ENCODE measurements at places on chromosomes 4 and X. TPM values are rescaled to one million over a fixed set of nuclear protein-coding genes. Genes with fewer than 3 reads are reported as not detected.

GRCh38 chr4:6369511-6369910, 99.9 kb downstream of the WFS1 start:
- no peak for DNase-seq
- H3K36me3 ChIP-seq: no peaks in the 10 kb centered on the region
- H3K27me3 ChIP-seq: no peaks in the 10 kb centered on the region
- H3K4me1 ChIP-seq: no peaks in the 10 kb centered on the region
- no peak overlapping the region for H3K27ac ChIP-seq
- H3K4me3 ChIP-seq: no peak overlapping the region

DNA sequence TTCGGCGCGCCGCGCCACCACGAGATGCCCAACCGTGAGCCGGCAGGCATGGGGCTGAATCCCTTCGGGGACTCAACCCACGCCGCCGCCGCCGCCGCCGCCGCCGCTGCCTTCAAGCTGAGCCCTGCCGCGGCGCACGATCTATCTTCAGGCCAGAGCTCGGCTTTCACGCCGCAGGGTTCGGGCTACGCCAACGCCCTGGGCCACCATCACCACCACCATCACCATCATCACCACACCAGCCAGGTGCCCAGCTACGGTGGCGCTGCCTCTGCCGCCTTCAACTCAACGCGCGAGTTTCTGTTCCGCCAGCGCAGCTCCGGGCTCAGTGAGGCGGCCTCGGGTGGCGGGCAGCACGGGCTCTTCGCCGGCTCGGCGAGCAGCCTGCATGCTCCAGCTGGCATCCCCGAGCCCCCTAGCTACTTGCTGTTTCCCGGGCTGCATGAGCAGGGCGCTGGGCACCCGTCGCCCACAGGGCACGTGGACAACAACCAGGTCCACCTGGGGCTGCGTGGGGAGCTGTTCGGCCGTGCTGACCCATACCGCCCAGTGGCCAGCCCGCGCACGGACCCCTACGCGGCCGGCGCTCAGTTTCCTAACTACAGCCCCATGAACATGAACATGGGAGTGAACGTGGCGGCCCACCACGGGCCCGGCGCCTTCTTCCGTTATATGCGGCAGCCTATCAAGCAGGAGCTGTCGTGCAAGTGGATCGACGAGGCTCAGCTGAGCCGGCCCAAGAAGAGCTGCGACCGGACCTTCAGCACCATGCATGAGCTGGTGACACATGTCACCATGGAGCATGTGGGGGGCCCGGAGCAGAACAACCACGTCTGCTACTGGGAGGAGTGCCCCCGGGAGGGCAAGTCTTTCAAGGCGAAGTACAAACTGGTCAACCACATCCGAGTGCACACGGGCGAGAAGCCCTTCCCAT, 1.1 kb downstream of the ZIC3 start:
- H3K4me1 ChIP-seq: no peaks in the 10 kb centered on the region
- no peaks in the 10 kb centered on the region for H3K36me3 ChIP-seq
- H3K27me3 ChIP-seq: peaks cover 29% of the 10 kb centered on the region
- DNase-seq: no peak

GRCh38 chr4:54614149-54614548, 43.6 kb upstream of the KIT start:
- no peak for DNase-seq
- no peaks in the 10 kb centered on the region for H3K36me3 ChIP-seq
- no peaks in the 10 kb centered on the region for H3K4me1 ChIP-seq
- H3K27ac ChIP-seq: no peak overlapping the region

- H3K36me3 ChIP-seq: no peaks in the 10 kb centered on the region
- DNase-seq: no peak
- H3K4me3 ChIP-seq: no peak overlapping the region
- H3K4me1 ChIP-seq: no peaks in the 10 kb centered on the region
- H3K27ac ChIP-seq: no peak overlapping the region
Observed at GRCh38 chr4:143586080-143586479, 72.6 kb downstream of the SMARCA5 start.

DNA sequence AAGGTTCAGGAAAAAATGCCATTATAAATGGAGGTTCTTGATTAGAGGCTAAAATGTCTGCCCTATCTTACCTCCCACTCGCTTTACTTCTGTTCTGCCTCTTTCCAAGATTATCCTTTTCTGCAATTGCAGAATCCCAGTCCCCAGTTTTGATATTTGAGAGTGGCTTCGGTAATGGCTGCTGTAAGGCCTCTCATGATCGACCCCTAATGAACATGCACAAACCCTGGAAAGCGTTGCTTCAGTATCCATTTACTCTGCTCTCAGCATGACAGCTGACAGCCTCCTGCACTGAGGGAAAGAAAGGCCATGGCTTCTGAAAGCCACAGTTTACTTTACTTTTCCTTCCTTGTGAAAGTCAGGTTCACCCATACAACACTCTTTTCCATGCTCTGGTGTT, 325.4 kb upstream of the GALNT7 start:
- no peak for DNase-seq
- H3K4me1 ChIP-seq: no peaks in the 10 kb centered on the region
- no peak overlapping the region for H3K4me3 ChIP-seq
- H3K27ac ChIP-seq: no peak overlapping the region
- no peaks in the 10 kb centered on the region for H3K27me3 ChIP-seq

DNA sequence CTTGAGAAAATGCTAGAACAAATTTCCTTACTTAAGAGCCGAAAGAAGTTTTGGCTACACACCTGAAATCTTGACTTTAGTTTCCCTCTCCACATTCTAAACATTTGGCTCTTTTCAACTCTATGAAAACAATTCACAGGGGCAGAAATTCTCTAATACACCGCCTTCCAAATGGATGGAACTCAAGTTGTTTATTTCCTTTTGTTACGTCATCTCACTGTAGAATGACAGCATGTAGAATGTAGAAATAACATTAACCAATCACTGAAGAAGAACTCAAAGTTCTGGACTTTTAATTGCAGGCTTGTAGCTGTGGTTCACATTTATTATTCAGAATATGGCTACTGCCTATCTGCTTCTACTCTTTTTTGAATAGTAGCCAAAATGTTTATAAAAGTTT, 1.9 kb downstream of the DMP1 start:
- H3K36me3 ChIP-seq: no peaks in the 10 kb centered on the region
- no peaks in the 10 kb centered on the region for H3K4me1 ChIP-seq
- no peak overlapping the region for H3K27ac ChIP-seq
- H3K4me3 ChIP-seq: no peak overlapping the region

- H3K36me3 ChIP-seq: no peaks in the 10 kb centered on the region
- no peaks in the 10 kb centered on the region for H3K4me1 ChIP-seq
- no peaks in the 10 kb centered on the region for H3K27me3 ChIP-seq
- no peak overlapping the region for H3K4me3 ChIP-seq
- no peak for DNase-seq
Observed at GRCh38 chr4:107044170-107044569, 8.1 kb upstream of the DKK2 start.

DNA sequence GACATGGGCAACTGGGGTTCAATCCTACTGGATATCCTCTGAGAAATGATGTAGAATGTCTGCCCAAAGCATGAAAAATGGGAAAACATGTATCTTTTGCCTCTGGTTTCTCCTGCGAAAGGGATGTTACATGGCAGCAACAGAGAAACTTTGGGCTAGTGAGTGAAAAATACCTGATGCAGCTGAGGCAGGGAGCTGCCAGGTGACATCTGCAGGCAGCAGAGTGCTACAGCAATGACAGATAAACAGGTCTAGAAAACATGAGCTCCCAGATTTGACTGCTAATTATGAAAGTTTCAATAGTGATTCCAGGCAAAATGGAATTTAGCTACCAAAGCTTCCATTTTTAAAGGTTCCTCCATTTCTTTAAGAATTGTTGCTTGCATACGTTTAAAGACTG, 4.8 kb upstream of the CXCL1 start:
- no peaks in the 10 kb centered on the region for H3K4me1 ChIP-seq
- no peak overlapping the region for H3K4me3 ChIP-seq
- no peaks in the 10 kb centered on the region for H3K27me3 ChIP-seq
- DNase-seq: no peak
- H3K36me3 ChIP-seq: no peaks in the 10 kb centered on the region
- no peak overlapping the region for H3K27ac ChIP-seq

- no peak for DNase-seq
- no peaks in the 10 kb centered on the region for H3K4me1 ChIP-seq
- no peaks in the 10 kb centered on the region for H3K27me3 ChIP-seq
- H3K27ac ChIP-seq: no peak overlapping the region
Observed at GRCh38 chrX:23884427-23885024, 23.2 kb downstream of the APOO start.

- H3K27me3 ChIP-seq: no peaks in the 10 kb centered on the region
- DNase-seq: no peak
- no peak overlapping the region for H3K27ac ChIP-seq
Observed at GRCh38 chr4:138674209-138674608, 341.4 kb upstream of the NOCT start.

- DNase-seq: no peak
- no peak overlapping the region for H3K4me3 ChIP-seq
- H3K4me1 ChIP-seq: peaks cover 15% of the 10 kb centered on the region
- H3K27me3 ChIP-seq: no peaks in the 10 kb centered on the region
Observed at GRCh38 chr4:83255584-83255983, 29.0 kb downstream of the COQ2 start.

DNA sequence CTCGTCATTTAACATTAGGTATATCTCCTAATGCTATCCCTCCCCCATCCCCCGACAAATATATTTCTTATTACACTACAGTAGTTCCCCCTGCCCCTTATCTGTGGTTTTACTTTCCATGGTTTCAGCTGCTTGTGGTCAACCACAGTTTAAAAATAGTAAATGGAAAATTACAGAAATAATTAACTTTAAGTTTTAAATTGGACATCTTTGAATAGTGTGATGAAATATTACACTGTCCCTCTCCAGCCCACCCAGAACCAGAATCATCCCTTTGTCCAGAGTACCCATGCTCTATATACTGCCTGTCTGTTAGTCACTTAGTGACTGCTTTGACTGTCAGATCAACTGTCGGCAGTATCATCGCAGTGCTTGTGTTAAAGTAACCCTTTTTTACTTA, 47.4 kb upstream of the VEGFC start:
- H3K4me3 ChIP-seq: no peak overlapping the region
- no peak for DNase-seq
- no peaks in the 10 kb centered on the region for H3K36me3 ChIP-seq
- H3K4me1 ChIP-seq: no peaks in the 10 kb centered on the region
- no peaks in the 10 kb centered on the region for H3K27me3 ChIP-seq
- H3K27ac ChIP-seq: no peak overlapping the region

CEP44 gene
- total RNA-seq: 32.2 TPM

PPP1R2C gene
- total RNA-seq: 32.2 TPM

C1QTNF7 gene
- not detected for total RNA-seq

CCDC160 gene
- total RNA-seq: not detected
